Activated T-cell treated with anti-CD3 and anti-CD28 coated beads, Interleukin-2, amount 50 U/mL, for 24 hours (primary cell): ENCODE measurements at places on chromosomes 13 and 19.

DNA sequence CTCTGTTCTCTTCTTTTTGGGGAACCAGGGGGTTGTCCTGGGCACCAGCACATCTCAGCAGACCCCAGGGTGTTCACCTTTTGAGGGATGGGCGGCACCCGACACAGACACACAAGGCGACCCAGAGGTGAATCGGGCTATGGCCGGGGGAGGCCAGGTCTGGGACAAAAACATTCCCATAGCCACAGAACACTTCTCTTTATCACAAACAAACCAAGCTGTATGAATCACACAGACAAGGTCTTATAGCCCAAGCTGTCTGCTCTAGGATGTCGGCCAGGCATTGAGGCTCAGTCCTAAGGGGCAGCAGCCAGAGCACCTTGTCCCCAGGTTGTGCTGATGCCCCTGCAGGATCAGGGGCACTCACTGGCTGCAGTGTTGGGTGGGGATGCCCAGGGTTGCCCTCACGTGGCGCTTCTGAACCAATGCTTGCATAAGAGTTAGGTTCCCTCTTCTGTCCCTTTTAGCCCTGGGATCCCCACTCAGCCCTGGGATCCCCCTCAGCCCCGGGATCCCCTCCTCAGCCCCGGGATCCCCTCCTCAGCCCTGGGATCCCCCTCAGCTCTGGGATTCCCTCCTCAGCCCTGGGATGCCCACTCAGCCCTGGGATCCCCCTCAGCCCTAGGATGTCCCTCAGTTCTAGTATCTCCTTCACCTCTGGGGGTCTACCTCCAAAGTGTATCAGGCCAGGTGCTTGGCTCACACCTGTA lies 26.9 kb downstream of the MAU2 start:
- no peak for DNase-seq

GRCh38 chr19:31125071-31125470 lies 224.2 kb downstream of the TSHZ3 start:
- no peak for DNase-seq

DNA sequence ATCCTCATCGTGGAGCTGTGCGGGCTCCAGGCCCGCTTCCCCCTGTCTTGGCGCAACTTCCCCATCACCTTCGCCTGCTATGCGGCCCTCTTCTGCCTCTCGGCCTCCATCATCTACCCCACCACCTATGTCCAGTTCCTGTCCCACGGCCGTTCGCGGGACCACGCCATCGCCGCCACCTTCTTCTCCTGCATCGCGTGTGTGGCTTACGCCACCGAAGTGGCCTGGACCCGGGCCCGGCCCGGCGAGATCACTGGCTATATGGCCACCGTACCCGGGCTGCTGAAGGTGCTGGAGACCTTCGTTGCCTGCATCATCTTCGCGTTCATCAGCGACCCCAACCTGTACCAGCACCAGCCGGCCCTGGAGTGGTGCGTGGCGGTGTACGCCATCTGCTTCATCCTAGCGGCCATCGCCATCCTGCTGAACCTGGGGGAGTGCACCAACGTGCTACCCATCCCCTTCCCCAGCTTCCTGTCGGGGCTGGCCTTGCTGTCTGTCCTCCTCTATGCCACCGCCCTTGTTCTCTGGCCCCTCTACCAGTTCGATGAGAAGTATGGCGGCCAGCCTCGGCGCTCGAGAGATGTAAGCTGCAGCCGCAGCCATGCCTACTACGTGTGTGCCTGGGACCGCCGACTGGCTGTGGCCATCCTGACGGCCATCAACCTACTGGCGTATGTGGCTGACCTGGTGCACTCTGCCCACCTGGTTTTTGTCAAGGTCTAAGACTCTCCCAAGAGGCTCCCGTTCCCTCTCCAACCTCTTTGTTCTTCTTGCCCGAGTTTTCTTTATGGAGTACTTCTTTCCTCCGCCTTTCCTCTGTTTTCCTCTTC lies 6.3 kb downstream of the MYADM start:
- DNase-seq, result no peak

DNA sequence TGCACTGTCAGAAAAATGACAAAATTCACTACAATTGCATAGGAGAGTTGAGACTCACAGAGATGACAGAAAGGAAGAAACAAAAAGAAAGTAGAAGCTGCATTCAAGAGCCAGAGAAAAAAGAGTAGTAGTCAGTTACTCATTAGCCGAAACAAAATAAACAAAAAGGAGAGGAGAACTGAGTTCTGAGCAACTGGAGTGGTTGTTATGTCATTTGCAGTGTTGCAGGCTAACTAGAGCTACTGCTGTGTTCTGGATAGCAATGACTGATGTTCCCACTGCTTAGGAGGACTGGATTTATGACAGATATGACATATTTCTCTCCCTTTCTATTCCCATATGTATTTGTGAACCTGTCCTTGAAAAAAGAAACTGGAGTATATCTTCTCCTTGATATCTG lies 482.6 kb downstream of the RFC3 start:
- DNase-seq, result no peak

DNA sequence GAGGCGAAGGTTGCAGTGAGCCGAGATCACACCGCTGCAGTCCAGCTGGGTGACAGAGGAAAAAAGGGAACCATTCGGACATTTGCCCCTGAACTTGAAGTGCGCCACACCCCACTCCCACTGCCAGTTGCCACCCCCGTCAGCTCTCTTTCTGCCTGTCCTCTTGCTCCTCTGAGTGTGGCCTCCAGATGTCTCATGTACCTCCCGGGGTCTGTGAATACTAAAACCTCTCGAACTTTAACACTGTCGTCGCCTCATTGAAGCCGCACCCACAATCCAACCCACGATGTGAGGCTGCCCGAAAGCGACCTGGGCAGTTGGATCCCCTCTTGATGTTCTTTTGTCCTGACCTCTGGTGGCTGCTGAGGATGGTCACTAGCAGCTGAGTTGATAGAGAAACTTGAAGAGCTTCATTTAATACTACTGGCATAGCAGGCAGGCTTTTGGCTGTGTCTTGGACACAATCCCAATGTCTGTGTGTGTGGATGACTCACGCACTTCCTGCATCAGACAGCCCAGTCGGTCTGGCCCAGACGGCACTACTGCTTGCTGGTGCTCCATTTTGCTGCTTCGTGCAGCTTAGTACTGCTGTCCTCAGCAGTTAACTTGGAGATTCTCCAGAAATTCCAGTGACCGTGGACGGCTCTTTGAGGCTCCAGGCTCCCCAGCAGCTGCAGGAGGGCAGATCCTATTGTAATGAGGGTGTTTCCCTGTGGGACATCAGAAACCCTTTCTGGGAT lies 4.2 kb downstream of the FPR3 start:
- DNase-seq, result no peak

DNA sequence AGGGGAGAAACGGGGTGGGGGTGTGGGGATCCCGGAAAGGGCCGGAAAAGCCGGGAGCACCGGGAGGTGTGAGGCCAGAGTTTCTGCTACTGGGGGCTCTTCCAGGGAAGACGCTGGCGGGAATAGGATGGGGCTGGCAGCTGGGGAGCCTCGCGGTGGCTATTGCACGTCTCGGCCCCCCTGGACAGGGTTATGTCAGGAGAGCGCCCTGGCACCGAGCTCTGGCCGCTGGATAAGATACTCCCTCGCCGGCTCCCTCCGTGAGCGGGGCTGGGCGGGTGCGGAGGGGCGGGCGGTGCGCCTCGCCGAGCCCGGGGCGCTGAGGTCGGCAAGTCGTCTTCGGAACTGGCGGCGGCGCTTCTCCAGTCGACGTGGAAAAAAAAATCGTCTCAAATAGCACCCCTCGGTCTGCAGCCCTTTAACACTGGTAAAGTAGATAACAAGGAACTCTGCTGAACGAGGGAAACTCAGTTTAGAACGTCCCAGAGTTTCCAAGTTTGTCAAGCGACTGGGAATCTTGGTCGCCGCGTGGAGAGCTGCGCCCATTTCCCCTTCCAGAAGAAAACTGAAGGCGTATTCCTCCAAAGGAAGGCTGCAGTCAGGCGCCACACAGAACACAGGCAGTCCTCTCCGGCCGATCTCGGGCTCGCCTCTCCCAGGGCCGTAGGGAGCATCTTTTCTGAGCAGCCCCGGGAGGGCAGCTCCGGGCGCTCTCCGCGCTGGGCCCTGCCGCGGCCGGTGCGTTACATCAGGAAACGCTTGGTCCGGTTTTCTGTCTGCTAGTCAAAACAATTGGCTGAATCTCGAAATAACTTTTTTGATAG lies 115.1 kb downstream of the KCNRG start:
- peak; percentile 55 for DNase-seq
